D341Med (cell line): ENCODE measurements at places on chromosomes 5 and 9.

GRCh38 chr5:40569546-40570270, 110.0 kb upstream of the PTGER4 start:
- no peak for DNase-seq

GRCh38 chr5:12023614-12024241, 119.5 kb upstream of the CTNND2 start:
- no peak for DNase-seq

GRCh38 chr9:111957856-111958631, 61.4 kb downstream of the UGCG start:
- peak; percentile 43 for DNase-seq

GRCh38 chr9:83505282-83505681, 32.9 kb downstream of the FRMD3 start:
- DNase-seq = peak; percentile 43

DNA sequence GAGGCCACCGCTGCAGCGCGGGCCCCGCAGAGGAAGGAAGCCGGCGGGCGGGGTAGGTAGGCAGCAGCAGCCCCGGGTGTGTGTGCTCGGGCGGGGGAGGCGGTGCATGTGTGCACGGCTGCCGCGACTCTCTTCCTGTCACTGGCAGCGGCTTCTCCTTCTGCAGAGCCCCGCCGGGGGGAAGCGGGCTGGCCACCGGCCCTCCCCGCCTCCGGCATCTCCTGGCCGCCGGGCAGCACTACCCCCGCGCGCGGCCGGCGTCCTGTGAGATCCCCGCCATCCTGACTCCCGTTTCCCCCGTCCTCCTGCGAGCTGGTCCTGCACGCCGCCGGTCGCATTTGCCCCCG, 315 bp downstream of the PIK3R1 start:
- peak; percentile 74 for DNase-seq

DNA sequence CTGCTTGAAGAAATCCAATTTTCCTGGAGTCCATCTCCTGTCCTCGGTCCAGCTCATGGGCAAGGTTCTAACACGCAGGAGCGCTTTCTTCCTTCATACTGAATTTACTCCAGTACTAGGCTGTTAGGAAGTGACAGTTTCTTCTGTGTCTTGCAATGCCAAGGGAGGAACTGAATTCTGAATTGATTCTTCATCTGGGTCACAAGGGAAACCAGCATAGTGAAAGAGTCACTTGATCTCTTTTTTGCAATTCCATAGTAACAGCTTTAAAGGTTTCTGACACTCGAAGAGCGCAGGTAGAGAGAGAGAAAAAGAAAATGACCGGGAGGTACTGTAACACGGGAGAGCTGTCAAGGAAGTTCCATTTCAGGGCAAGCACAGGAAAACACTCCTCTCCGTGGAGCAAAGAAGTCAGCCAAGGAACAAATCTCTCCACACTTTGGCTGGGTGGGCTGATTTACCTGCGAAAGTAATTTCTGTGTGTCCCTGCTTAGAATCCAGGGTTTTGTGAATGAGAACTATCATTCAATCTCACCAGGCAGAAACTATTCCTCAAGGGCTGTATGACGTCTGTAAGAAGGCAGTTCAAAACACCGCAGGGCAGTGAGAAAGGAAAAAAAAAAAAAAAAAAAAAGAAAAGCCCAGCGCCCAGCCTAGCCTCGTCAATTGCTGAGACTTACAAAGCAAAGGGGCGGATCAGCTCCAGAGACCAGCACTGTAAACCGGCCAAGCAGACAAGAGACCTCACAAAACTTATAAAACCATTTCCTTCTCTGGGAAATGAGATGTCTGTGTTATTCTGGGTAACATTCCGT, 617.8 kb downstream of the PDE4D start:
- peak; percentile 18 for DNase-seq

DNA sequence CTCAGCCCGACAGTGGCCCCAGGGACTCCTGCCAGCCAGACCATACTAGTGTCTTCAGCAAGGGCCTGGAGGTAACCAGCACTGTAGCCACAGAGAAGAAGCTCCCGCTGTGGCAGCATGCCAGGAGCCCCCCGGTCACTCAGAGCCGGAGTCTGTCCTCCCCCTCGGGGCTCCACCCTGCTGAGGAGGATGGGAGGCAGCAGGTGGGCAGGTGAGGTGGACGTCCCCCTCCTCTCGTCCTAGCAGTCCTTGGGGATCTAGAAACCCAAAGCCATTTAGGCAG, 28.0 kb upstream of the LRRC14B start:
- DNase-seq = no peak

GRCh38 chr5:43078956-43079355, 38.8 kb upstream of the ANXA2R start:
- DNase-seq = no peak

- no peak for DNase-seq
Measured at GRCh38 chr9:6184749-6185645, 30.6 kb upstream of the IL33 start.
